ENCODE measurements at places on chromosomes 16 and 17.

- DNase-seq, result peak; percentile 49
Measured at GRCh38 chr16:1379304-1380076, 27.8 kb downstream of the GNPTG start.

GRCh38 chr16:55947366-55947765 is 72.2 kb upstream of the CES5A start:
- no peak for DNase-seq

- DNase-seq, result no peak
Measured at GRCh38 chr16:21628772-21629171, 23.6 kb downstream of the IGSF6 start.

GRCh38 chr17:66340720-66341119 is 38.3 kb downstream of the PRKCA start:
- no peak for DNase-seq

GRCh38 chr16:71421911-71422310 is 19.9 kb downstream of the TLE7 start:
- no peak for DNase-seq

DNA sequence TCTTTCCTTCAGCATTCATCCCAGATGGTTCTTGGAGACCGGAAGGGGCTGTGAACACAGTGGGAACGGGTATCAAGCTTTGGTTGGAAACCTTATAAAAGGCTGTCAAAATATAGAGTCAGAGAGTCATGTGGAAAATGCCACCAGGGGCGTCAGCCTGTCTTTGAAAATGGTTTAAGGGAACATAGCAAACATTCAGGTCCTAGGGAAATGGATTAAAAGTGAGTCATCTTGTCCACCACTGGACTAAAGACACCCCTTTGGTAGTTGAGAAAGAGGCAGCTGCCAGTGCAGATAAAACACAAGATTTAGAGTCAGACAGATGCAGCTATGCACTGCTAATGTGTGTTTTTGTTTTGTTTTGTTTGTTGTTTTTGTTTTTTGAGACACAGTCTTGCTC is 47.8 kb upstream of the BCO1 start:
- DNase-seq, result no peak

Measured in stimulated activated CD8-positive, alpha-beta memory T cell treated with anti-CD3 and anti-CD28 coated beads, Interleukin-15, amount 100 ng/mL, for 4 hours (primary cell).